ENCODE measurements at places on chromosomes 1 and 21.

DNA sequence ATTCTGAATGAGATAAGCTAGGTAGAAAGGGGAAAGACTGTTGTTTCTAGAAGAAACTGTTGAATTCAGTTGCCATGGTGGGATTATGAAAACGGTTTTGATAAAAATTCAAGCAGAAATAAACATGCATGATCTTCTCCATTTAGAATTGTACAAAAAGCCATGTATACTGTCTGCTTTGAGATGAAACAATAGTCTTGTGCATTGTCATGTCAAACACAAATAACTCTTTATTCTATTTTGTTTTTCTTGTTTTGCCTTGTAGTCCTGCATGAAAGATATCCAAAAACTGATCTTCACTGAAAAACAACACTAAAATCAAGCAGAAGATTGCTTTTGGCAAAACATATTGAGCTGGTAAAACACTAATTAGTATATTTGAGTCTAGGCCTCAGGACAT, 659.9 kb downstream of the LTN1 start:
- no peak for DNase-seq

GRCh38 chr1:225479341-225479740, 51.5 kb upstream of the LBR start:
- DNase-seq: no peak

- no peak for DNase-seq
Observed at GRCh38 chr1:93324486-93325464, 20.9 kb upstream of the DR1 start.

- DNase-seq: no peak
Observed at GRCh38 chr1:1972976-1973715, 30.4 kb downstream of the CFAP74 start.

GRCh38 chr1:62241371-62242131, 46.9 kb downstream of the L1TD1 start:
- DNase-seq: no peak

GRCh38 chr1:31219489-31219888, 20.2 kb downstream of the NKAIN1 start:
- DNase-seq: no peak

DNA sequence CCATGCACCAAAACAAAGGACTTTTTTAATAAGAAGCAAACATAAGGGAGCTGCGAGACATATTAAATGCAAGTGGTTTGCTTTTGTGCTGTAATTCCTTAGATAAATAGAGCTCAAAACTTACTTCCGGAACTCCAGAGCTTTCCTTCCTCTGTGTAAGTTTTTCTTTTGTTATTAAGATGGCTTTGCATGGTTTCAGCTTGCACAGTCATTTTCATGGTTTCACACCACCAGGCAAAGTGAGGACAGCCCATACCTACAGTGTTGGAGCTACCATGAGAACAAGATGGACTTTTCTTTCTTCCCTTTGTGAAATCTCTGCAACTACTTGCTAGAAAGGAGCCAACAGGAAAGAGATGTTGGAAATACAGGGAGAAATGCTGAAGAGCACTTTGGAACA, 368.0 kb downstream of the SETD4 start:
- DNase-seq: no peak

DNA sequence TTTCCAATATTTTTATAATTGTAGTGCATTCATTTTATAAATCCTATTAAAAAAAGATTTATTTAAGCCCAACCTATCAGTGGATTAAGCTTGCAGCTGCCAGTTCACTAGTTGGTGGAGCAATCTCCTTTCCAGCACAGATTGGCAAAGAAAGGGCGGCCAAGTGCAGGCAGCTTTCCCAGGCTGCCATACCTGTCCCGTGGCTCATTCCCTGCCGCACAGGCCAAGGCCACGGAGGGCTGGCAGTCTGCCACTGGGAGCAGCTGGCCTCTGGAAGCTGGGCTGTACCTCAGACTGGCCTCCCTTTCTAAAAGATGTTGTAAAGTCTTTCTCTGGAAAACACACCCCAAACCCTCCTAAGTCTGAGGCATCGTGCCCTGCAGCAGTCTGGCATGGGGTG, 74.2 kb downstream of the SIM2 start:
- DNase-seq: no peak

GRCh38 chr21:34037009-34037795, 36.2 kb upstream of the MRPS6 start:
- no peak for DNase-seq

GRCh38 chr21:38688068-38688467, 117.7 kb upstream of the ETS2 start:
- no peak for DNase-seq

DNA sequence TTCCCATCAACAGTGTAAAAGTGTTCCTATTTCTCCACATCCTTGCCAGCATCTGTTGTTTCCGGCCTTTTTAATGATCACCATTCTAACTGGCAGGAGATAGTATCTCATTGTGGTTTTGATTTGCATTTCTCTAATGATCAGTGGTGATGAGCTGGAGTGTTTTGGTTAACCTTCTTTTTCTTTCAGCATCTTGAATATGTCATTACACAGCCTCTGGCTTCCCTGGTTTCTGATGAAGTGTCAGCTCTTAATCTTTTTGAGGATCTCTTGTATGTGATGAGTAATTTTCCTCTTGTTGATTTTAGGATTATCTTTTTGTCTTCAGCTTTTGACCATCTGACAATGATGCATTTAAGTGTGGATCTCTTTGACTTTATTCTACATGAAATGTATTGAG, 133.2 kb upstream of the GRIK3 start:
- no peak for DNase-seq

GRCh38 chr1:243801378-243801777, 48.7 kb downstream of the AKT3 start:
- DNase-seq: no peak

- no peak for DNase-seq
Observed at GRCh38 chr21:34148826-34149558, 75.6 kb downstream of the MRPS6 start.

DNA sequence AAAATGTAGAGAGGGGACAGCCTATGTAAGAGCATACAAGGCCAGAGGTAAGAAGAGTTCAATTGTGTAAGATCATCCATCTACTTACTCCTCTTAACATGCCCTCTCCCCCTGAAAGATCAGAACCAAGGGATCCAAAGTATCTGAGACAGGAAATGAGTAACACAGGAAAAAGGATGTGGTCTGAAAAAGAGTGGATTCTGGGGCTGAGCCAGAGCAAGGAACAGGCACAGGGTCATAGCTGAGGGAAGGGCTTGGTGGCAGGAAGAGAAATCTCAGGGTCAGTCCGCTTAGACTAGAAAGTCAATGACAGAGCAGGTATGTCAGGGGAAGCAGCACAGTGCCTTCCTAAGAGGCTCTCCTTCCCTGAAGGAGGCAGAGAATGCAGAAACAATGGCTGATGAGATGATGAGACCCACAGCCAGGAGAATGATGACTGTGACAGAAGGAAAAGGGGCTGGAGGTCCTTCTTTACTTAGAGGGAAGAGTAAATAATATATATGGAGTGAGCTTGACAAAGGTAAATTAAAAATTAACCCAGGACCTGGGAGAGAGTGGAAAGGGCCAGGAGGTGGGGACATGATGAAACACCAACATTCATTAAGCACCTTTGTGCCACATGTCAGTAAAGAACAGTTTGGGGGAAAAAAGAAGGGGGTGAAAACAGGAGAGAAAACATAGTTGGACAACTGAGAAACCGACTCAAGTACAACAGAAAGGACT, 26.2 kb upstream of the A3GALT2 start:
- DNase-seq: no peak

DNA sequence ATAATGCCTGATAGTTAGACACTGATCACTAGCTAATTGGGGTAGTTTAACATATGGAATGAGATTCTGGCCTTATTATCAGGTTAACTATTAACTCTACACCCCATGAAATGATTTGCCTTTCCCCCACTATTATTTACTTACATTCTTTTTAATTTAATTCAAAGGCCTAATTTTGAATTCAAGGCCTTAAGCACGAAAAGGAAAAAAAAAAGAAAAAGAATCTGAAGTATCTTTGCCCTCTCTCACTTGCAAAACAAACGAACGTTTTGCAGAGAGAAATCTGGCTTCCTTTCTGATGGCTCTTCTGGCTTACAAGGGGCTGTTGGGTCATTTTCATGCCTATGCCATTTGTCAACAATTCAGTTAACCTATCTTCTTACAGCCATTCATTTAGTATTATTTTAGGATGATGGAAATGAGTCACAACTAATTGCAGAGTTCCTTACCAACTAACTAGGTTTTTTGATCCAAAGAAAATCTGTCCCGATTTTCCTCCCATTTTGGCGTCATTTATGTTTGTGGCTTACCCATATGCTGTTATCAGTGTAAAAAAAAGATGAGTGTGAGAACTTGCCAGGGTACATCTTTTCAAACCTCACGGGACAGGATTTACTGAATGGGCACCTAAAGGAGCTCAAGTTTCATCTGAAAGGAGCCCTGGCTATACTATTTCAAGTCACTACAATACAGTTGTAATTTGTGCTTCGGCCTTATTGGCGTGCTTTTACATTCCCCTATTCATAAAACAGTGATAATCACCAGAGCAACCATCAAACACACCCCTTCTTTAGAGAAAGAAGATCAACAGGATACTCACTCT, 1.9 kb upstream of the ERRFI1 start:
- DNase-seq: no peak

GRCh38 chr1:65090406-65090805, 57.6 kb upstream of the AK4 start:
- DNase-seq: no peak

- DNase-seq: no peak
Observed at GRCh38 chr1:214101246-214101645, 113.5 kb downstream of the PROX1 start.

DNA sequence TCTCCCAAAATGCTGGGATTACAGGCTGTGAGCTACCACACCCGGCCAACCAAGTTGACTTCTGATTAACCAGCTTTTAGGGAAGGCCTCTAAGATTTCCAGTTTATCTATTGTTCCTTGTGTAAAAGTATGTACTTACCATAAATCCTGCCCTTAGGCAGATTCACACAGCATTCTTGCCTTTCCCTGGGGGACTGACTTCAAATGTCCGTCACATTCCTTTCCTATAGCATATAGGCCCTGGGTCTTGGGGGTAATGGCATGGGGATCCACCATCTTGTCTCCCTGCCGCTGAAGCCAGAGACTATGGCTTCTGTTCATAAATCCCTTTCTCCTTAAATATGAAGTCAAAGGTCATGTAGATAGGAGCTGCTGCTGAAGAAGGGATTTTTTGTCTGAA, 872 bp upstream of the PINK1 start:
- no peak for DNase-seq

DNA sequence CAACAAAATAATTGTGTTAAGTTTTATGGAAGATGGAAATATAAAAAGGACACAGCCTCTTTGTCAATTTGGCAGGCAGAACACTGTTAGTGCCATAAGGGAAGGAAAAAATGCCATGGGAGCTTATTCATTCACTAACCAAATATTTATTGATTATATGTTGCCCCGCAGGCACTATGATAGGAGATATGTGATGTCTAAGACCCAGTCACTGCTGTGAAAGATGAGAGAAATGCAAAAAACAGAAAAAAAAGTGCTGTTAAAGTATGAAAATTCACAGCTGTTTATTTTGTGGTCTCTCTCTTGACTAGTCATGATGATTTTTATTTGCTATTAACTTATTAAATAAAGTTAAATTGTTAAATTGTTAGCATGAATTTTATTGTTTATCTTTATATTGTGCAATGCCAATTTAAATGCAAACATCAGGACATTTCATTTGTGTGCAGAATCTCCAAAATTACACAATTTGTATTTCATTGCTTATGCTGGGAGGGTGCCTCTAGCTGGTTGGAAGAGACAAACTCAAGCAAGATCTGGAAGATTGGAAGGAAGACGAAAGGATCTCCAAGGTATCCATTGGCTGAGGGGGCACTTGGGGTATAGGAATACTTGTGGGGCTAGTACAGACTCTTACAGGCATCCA, 17.8 kb upstream of the PTGFR start:
- no peak for DNase-seq

DNA sequence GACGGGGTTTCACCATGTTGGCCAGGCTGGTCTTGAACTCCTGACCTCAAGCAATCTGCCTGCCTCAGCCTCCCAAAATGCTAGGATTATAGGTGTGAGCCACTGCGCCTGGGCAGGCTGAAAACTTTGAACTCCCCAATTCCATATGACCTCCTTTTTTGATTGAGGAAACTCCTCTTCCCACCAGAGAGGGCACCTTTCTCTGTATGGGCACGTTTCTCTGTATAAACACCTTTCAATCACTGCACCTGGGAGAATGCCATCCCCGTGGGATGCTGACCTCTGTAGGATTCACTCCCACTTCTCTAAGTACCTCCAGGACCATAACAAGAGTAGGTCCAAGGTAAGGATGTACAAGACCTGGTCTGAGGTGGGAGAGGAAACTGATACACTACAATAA, 9.7 kb upstream of the TEDDM1 start:
- DNase-seq: no peak

DNA sequence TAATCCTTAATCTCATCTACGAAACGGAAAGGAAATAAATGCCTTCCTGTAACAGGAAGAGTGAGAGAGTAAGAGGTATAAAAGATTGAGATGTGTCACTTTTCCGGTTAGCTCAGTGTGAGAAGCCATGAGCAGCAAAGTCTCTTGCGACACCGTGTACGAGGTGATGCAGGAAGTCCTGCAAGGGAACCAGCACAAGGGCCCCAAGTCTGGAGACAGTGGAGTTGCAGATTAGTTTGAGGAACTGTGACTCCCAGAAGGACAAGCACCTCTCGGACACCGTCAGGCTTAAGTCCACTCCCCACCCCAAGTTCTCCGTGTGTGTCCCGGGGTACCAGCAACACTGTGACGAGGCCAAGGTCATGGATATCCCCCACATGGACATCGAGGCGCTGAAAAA, 592.3 kb upstream of the ADGRL2 start:
- DNase-seq: no peak

DNA sequence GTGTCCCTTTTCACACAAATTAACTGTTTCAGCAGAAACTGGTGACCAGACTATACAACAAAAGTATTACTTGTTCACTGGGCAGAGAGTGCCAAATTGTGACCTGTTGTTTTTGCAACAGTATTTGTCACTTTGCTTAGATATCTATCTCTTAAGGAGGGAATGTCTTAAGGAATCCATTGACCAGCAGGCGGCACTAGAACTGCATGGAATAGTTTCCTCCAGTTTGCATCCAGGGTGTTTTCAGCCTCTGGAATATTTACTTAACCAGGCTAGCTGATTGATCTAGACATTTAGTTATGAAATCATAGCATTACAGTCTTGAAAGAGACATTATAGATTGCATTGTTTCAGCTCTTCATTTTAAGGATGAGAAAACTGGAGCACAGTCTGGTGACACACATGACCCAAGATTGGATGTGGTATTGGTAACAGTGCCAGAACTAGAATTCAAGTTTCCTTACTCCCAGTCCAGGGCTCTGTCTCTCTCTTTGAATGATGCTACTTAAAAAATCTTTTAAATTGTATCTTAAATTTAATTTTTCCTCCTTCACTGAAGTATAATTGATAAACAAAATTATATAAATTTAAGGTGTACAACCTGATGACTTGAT, 16.9 kb downstream of the RPTN start:
- DNase-seq: no peak

GRCh38 chr21:29258626-29259338, 39.9 kb upstream of the BACH1 start:
- DNase-seq: no peak

- DNase-seq: no peak
Observed at GRCh38 chr1:155458111-155458510, 104.5 kb downstream of the ASH1L start.

All from mesothelial cell of epicardium (in vitro differentiated cells).